Stimulated activated naive CD8-positive, alpha-beta T cell treated with anti-CD3 and anti-CD28 coated beads, Interleukin-15, Interleukin-2, amounts not matched to agents 100 U/mL and 50 U/mL, for 24 hours (primary cell): ENCODE measurements at places on chromosomes 4 and X.

GRCh38 chrX:19127649-19128168 lies 5.4 kb upstream of the ADGRG2 start:
- no peak for DNase-seq

- no peak for DNase-seq
These were observed 1.1 kb upstream of the CYTL1 start for GRCh38 chr4:5020341-5020740.

DNA sequence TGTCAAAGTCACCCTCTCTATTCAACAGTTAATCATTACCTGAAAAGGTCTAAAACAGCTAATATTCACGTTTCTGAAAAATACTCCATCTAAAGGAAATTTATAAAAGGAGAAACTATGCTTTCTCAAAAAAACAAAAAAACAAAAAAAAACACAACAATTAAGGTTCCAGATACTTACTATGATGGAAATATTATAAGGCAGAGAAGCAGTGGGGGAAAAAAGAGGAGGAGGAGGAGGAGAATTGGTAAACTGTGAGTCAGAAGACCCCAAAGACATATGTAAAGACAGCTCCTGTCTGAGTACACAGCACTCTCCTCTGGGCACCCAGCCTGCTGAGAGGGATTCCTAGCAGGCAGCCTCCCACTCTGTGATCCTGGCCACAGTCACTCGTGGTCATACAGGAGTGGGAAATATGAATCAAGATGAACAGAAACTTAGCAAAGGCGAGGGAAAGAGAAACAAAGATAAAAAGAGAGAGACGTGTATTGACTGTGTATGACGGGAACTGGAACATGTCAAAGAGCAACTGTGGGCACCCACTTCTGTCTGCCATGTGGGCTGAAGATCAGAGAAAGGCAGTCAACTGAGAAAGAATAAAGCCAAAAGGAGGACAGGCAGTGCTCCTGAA lies 12.5 kb downstream of the KLHL15 start:
- DNase-seq: peak; percentile 41

GRCh38 chrX:39726771-39727170 lies 371.0 kb downstream of the BCOR start:
- no peak for DNase-seq
